ENCODE measurements at places on chromosomes 7 and 10. TPM values are rescaled to one million over a fixed set of nuclear protein-coding genes. Genes with fewer than 3 reads are reported as not detected.

DNA sequence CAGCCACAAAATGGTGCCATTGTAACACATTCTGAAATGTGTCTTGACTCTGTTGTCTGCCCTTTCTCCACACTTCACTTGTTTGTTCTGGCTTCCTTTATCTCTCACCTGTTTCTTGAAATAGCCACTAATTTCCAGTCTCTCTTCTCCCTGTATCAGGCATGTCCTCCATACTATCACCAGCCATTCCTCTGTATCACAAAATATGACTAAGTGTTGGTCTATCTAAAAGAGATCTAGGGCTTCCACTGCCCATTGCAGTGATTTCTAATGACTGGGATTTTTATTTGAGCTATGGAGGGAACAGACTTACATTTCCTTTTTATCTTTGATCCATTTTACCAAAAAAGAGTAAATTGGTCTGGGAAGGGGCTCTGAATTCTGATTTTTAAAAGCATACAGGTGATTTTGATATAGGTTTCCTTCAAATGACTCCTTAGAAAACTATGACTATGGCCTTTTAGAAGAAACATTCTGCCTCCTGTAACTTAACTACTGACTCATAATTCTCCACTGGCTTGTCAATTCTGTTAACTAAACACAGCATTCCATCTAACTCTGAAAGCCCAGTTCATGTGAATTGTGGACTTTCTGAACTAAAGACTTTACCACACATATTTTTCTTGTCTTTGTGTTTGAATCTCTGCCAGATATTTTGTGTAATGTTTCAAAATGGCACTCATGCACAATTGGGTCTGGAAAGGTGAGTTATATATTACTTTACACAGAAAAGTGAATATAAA lies 1121.4 kb downstream of the XPNPEP1 start:
- H3K27me3 ChIP-seq = no peaks in the 10 kb centered on the region
- H3K4me3 ChIP-seq = no peak overlapping the region
- DNase-seq = no peak
- H3K4me1 ChIP-seq = no peaks in the 10 kb centered on the region
- no peaks in the 10 kb centered on the region for H3K36me3 ChIP-seq

DNA sequence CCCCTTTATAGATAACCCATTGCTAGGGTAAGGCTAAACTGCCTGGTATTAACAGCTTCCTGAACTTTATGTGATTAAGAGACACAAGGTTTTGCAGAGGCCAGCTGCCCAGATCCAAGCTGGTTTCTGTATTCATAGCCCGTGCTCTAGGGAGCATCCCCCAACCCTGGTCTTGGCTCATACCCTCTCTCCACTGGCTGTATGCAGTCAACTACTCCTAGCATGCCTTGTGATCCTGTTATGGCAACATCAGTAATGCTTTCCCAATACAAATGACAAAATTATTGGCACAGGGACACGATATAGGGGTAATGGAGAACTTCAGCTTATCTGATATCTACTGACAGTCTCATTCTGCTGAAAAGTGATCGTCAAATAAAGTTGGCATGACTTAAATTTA lies 202.8 kb upstream of the MKLN1 start:
- H3K36me3 ChIP-seq = no peaks in the 10 kb centered on the region
- no peak for DNase-seq
- H3K27me3 ChIP-seq = no peaks in the 10 kb centered on the region
- H3K4me1 ChIP-seq = no peaks in the 10 kb centered on the region

GRCh38 chr7:80781146-80781545 lies 137.7 kb downstream of the SEMA3C start:
- no peak overlapping the region for H3K27ac ChIP-seq
- H3K36me3 ChIP-seq = no peaks in the 10 kb centered on the region
- no peaks in the 10 kb centered on the region for H3K27me3 ChIP-seq

DNA sequence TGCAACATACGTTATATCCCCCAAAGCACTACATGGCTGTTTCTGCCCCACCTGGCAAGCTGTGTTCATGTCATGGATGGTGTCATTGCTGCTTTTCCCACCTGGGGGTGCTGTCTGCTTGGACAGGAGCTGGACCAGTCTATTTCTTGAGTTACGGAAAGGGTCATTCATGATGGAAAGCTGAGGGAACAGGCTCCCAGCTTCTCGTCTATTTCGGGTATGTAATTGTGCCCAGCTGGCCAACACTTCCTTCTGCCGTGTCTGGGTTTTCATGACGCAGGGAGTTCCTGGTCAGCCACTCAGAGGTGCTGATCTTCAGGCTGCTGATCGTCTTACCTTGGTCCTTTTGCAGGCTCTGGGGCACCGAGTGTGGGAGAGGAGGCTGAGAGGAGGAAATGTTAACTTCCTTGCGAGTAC lies 8.6 kb downstream of the BTBD16 start:
- no peak overlapping the region for H3K4me3 ChIP-seq
- no peaks in the 10 kb centered on the region for H3K36me3 ChIP-seq
- H3K4me1 ChIP-seq = no peaks in the 10 kb centered on the region
- no peak overlapping the region for H3K27ac ChIP-seq
- H3K27me3 ChIP-seq = no peaks in the 10 kb centered on the region

- no peaks in the 10 kb centered on the region for H3K27me3 ChIP-seq
- H3K4me3 ChIP-seq = no peak overlapping the region
- no peak overlapping the region for H3K27ac ChIP-seq
- H3K4me1 ChIP-seq = peaks cover 15% of the 10 kb centered on the region
Observed at GRCh38 chr10:77247031-77247990, 390.3 kb downstream of the KCNMA1 start.

GRCh38 chr10:48255722-48256121 lies 18.8 kb downstream of the FRMPD2 start:
- no peak overlapping the region for H3K4me3 ChIP-seq
- no peak for DNase-seq
- H3K27me3 ChIP-seq = no peaks in the 10 kb centered on the region
- H3K4me1 ChIP-seq = peaks cover 11% of the 10 kb centered on the region
- H3K27ac ChIP-seq = no peak overlapping the region

The FMC1 gene
- total RNA-seq = 19.6 TPM

DNA sequence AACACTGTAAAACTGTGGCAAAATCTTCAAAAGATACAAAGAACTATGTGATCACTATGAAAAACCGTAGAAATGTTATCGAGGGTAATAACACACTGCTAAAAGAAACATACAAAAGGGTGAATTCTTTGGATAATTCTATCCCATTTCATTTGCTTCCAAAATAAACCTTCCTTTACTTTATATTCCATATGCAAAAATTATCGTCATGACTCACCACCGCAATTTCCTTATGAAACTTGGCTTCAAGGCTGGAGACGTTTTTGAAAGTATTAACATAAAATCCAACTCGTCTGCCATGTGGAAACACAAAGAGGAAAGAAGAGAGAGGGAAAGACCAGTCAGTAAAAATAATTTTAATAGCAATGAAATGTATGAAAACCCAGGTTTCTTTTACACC lies 165.2 kb downstream of the AMPH start:
- no peaks in the 10 kb centered on the region for H3K4me1 ChIP-seq
- DNase-seq = no peak
- no peak overlapping the region for H3K4me3 ChIP-seq
- H3K27ac ChIP-seq = no peak overlapping the region
- no peaks in the 10 kb centered on the region for H3K36me3 ChIP-seq

The ASIC3 gene
- not detected for total RNA-seq

The SOSTDC1 gene
- not detected for total RNA-seq

GRCh38 chr10:14372606-14373005 lies 41.9 kb upstream of the FRMD4A start:
- no peak overlapping the region for H3K27ac ChIP-seq
- H3K27me3 ChIP-seq = no peaks in the 10 kb centered on the region
- DNase-seq = no peak
- no peaks in the 10 kb centered on the region for H3K4me1 ChIP-seq
- H3K4me3 ChIP-seq = no peak overlapping the region
- H3K36me3 ChIP-seq = no peaks in the 10 kb centered on the region

The FBXL15 gene
- total RNA-seq = 34.0 TPM

DNA sequence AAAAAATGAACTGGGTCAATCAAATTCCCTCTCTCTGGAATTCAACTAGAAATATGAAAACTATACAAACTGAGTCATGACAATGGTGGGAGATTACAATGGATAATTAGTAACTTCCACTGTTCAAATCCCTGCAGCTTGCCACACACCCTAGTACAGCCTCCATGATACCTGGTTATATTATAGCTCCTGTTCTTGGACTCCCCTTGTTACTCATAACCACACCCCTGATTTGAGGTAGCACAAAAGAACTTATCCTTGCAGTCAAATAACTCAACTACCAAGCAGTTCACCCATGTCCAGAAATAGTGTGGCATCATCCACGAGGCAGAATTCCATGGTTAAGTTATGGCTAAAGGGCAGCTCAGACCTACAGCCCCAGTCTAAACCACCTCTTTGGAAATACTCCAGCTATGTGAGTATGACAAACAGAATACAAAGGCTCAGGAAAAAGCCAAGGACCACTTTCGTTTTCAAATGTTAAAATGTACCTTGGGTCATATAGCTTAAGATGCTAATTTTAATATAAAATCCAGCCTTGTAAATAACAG lies 164.7 kb downstream of the CPEB3 start:
- no peaks in the 10 kb centered on the region for H3K27me3 ChIP-seq
- no peak overlapping the region for H3K4me3 ChIP-seq
- H3K27ac ChIP-seq = peak overlapping the region; percentile 94
- peak; percentile 9 for DNase-seq

DNA sequence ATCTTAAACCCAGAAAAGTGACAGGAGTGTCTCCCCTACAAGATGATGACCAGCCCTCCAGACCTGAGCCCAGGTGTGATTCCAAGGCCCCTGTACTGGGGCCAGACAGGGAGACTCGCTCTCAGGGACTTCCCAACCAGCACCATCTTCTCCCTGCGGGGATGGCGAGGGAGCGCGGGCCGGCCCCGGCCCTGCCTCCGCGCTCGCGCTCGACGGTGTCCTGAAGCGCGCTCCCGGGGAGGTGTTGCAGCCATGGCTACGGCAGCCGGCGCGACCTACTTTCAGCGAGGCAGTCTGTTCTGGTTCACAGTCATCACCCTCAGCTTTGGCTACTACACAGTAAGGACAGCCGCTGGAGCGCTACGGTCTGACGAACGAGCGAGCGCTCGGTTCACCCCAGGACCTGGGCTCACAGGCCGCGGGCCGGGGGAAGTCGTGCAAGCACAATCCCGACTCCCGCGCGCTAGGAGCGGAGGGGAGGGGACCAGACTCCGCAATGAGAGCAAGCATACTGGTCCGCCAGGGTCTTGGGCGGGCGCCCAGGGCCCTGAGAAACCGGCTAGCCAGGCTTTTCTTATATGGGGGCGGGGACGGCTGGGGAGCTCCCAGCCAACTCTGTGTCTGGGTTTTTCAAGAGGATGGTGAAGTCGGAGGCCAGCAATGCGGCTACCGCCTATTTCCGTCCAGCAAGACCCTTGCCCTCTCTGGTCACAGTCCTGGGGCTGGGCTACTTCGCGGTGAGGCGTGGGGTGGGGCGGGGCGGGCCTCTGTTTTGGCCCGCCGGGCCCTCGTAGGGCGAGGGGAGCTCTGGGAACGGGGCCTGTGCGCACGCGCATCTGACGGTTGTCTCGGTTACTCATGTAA lies at the start of gene TMEM254:
Gene TMEM254 (plus strand): TSS at position 218 of the 864 bp plus-strand sequence. CDS start 35 bp downstream, at position 253.
- no peaks in the 10 kb centered on the region for H3K27me3 ChIP-seq
- peak within 1 kb of the TSS; percentile 77 for H3K4me3 ChIP-seq
- H3K4me1 ChIP-seq = peaks cover 5% of the 10 kb centered on the region
- H3K36me3 ChIP-seq = no peaks in the 10 kb centered on the region

DNA sequence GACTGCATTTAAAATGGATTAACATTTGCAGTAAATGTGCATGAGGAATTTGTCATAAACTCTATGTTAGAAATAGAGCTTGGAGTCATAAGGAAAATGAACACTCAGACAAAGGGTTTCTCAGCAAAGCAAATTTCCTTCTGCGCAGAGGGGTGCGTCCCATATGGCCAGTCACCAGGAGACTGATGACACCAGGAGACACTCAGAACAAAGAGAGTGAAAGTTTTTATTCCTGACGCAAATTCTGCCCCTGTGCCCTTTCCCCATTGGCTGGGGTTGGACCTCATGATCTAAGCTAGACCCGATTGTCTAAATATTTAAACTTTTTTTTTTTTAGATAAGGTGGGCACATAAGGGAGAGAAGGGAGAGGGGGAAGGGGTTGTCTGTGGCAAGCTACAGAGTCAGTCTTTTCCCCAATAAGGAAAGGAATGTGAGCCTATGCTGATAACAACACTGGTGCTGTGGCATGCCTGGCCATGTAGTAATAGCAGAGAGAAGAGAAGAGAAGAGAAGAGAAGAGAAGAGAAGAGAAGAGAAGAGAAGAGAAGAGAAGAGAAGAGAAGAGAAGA lies 202.0 kb downstream of the POM121L12 start:
- no peak overlapping the region for H3K27ac ChIP-seq
- no peaks in the 10 kb centered on the region for H3K27me3 ChIP-seq
- no peaks in the 10 kb centered on the region for H3K4me1 ChIP-seq
- H3K36me3 ChIP-seq = no peaks in the 10 kb centered on the region
- H3K4me3 ChIP-seq = no peak overlapping the region

DNA sequence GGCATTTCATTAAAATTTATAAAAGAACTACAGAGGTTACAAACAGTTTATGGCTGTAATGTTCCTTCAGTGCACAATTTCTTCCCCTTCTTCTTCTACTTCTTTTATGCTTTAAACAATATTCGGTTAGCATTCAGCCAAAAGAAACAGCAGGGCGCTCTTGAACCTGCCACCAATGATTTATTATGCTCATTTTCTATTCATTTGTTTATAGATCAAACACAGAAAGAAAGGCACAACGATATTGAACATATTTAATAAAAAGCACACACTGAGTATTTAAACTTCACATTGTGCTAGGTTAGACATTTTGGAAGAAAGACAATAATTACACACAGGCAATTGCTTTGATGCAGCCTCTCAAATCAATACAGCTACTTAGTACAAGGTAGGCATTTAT lies 1025.8 kb upstream of the LRRN3 start:
- no peaks in the 10 kb centered on the region for H3K36me3 ChIP-seq
- H3K4me3 ChIP-seq = no peak overlapping the region
- no peak overlapping the region for H3K27ac ChIP-seq

DNA sequence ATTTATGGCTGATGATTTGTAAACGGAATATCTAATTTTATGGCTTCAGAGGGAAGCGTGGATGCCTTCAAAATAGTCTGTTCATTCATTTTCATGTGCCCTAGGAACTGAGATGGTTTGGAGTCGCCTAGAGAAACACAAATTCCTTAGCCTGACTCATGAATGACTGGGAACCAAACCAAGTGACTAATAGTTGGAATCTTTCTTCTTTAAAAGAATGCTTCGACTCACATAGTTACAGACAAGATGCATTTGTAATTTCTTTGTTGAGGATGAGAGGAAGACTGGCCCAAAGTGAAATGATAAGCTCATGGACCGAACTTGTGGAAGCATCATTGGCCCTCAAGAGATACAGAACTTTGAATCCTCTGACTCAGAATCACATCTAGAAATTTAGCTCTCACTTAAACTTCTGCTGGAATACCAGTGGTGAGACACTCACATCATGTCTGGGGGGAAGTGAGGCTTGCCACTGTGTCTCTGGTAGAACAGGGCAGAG lies 1107.2 kb downstream of the NRG3 start:
- DNase-seq = no peak
- no peaks in the 10 kb centered on the region for H3K27me3 ChIP-seq
- H3K27ac ChIP-seq = no peak overlapping the region
- no peak overlapping the region for H3K4me3 ChIP-seq
- no peaks in the 10 kb centered on the region for H3K36me3 ChIP-seq

- H3K36me3 ChIP-seq = no peaks in the 10 kb centered on the region
- no peaks in the 10 kb centered on the region for H3K4me1 ChIP-seq
- no peak for DNase-seq
- no peak overlapping the region for H3K4me3 ChIP-seq
- no peak overlapping the region for H3K27ac ChIP-seq
- H3K27me3 ChIP-seq = no peaks in the 10 kb centered on the region
Observed at GRCh38 chr7:114842551-114843065, 79.3 kb upstream of the MDFIC start.

The TMEM140 gene
- total RNA-seq = 15.0 TPM

Measured in thyroid gland (tissue), 4 donors.